Left ventricle myocardium superior (tissue), 1 donor: ENCODE measurements at places on chromosomes 16 and 17. TPM values are rescaled to one million over a fixed set of nuclear protein-coding genes. Genes with fewer than 3 reads are reported as not detected.

The TBC1D28 gene
- total RNA-seq = not detected

The TMEM88 gene
- total RNA-seq = 32.6 TPM

- DNase-seq = no peak
These were observed 739.4 kb downstream of the CDH8 start for GRCh38 chr16:61296814-61297213.

- DNase-seq = no peak
These were observed 105.1 kb upstream of the SDK2 start for GRCh38 chr17:73749337-73749823.

GRCh38 chr16:76193906-76194615, 83.1 kb upstream of the CNTNAP4 start:
- DNase-seq = no peak

GRCh38 chr17:32396343-32396742, 46.4 kb downstream of the ZNF207 start:
- DNase-seq = no peak
